ENCODE measurements at places on chromosomes 1 and 21. TPM values are rescaled to one million over a fixed set of nuclear protein-coding genes. Genes with fewer than 3 reads are reported as not detected.

The C1QTNF12 gene
- 4.9 TPM for total RNA-seq

DNA sequence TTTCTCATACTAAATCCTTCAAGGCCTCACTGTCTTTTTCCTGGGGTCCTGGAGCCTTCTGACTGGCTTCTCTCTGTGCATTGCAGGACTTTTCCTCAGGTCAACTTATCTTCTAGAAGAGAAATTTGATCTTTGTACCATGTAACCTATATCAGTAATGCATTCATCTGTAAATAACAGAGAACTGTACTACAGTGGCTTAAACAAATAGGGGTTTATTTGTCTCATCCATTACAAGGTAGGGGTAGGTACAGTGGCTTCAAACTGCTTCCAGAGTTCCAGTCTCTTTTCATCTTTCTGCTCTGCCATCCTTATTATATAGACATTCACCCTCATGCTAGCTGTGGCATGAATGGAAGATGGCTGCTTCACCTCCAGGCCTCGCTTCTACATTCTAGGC is 29.5 kb upstream of the GTF2B start:
- no peaks in the 10 kb centered on the region for H3K36me3 ChIP-seq
- H3K27ac ChIP-seq, result no peak overlapping the region
- no peak overlapping the region for H3K4me3 ChIP-seq

GRCh38 chr21:28871388-28872010 is 121.2 kb downstream of the LTN1 start:
- H3K27ac ChIP-seq, result no peak overlapping the region
- H3K4me3 ChIP-seq, result no peak overlapping the region
- no peak for DNase-seq
- no peaks in the 10 kb centered on the region for H3K27me3 ChIP-seq
- peaks cover 3% of the 10 kb centered on the region for H3K36me3 ChIP-seq

- H3K4me1 ChIP-seq, result no peaks in the 10 kb centered on the region
- no peak overlapping the region for H3K27ac ChIP-seq
- H3K36me3 ChIP-seq, result no peaks in the 10 kb centered on the region
These were observed 25.3 kb upstream of the NMNAT2 start for GRCh38 chr1:183443466-183443865.

GRCh38 chr1:38474738-38475623 is 384.6 kb downstream of the RRAGC start:
- H3K36me3 ChIP-seq, result no peaks in the 10 kb centered on the region
- no peak overlapping the region for H3K27ac ChIP-seq
- peaks cover 8% of the 10 kb centered on the region for H3K4me1 ChIP-seq
- peaks cover 7% of the 10 kb centered on the region for H3K27me3 ChIP-seq

- H3K4me1 ChIP-seq, result peaks cover 13% of the 10 kb centered on the region
- H3K36me3 ChIP-seq, result no peaks in the 10 kb centered on the region
- H3K4me3 ChIP-seq, result peak overlapping the region; percentile 56
- no peak overlapping the region for H3K27ac ChIP-seq
- H3K27me3 ChIP-seq, result peaks cover 12% of the 10 kb centered on the region
These were observed 758 bp upstream of the CNTN2 start for GRCh38 chr1:205041998-205042910.

The IL6R gene
- 3.0 TPM for total RNA-seq

DNA sequence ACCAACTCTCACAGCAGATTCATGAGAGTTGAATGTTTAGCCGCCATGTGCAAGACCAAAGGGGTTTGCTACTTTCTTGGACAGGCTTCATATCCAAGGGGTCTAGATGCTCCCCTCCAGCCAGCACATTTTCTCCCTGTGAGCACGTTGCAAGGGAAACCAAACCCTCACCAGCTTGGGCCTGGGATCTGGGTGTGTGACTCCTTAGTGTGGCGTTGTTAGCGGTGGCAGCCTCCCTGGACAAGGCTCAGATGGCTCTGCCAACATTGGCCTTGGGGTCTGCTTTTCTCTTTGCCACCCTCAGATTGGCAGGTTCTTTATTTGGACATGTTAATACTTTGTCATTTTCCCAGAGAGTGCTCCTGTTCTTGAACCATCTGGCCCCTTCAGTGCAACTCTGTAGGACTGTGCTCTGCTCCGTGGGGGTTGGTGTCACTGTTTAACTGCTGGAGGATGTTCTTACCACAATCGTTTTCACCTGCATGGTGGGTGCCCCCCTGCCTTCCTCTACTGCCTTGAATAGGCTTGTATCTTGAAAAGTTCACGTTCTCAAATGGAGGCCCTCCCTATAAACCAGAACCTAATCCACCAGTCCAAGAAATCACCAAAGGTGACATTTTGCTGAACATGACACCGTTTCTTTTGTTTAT is 13.4 kb downstream of the ABCG1 start:
- H3K4me1 ChIP-seq, result peaks cover 18% of the 10 kb centered on the region
- DNase-seq, result no peak
- H3K27me3 ChIP-seq, result peaks cover 17% of the 10 kb centered on the region
- H3K4me3 ChIP-seq, result no peak overlapping the region
- no peak overlapping the region for H3K27ac ChIP-seq
- H3K36me3 ChIP-seq, result no peaks in the 10 kb centered on the region

GRCh38 chr1:67465375-67465774 is 35.2 kb upstream of the SERBP1 start:
- H3K4me1 ChIP-seq, result peaks cover 14% of the 10 kb centered on the region
- H3K4me3 ChIP-seq, result no peak overlapping the region
- DNase-seq, result no peak
- no peaks in the 10 kb centered on the region for H3K27me3 ChIP-seq
- no peak overlapping the region for H3K27ac ChIP-seq
